ENCODE measurements at places on chromosomes 2 and 18. TPM values are rescaled to one million over a fixed set of nuclear protein-coding genes. Genes with fewer than 3 reads are reported as not detected.

DNA sequence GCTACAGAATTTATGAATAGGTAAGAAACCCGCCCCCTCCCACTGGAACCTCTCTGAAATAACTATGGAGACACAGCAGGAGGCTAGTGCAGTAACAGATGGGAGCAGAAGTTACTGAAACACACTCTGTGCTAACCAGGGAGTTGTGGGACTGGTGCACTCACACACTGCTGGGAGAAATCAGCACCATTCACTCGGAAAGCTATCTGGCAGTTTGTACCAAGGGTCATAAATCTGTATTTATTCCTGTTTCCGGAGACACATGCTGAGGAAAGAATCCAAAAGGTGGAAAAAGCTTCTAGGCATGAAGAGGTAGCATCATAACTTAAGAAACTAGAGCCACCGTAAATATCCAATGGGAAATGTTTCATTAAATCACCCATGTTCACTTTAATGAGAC, 39.9 kb downstream of the TGFA start:
- DNase-seq = no peak

DNA sequence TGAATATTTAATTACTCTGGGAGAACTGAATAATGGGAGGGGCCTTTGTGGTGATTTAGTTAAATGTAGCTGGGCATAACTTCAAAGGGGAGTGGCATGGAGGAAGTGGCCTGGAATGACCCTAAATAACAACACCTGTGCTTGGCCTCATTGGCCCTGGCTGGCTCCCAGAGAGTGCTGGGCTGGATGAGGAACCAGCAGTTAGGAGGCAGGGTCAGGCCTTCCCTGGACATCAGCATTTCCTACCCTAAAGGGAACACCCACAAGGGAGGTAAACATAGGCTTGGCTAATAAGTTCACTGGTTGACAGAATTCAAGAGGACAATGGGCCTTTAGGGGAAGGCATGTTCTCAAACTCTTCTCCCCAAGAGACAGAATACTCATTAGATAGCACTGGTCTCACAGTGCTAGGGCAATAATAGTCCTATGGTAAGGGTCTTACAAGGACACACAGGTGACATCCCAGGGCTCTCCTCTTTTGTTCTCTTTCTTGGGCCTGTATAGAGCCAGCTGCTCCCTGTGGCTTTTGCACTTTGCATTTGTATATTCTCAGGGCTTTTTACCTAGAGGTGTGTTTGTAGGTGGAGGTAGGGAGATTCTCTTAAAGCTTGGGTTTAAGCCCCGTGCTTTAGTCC, 106.8 kb downstream of the ZNF519 start:
- no peak for DNase-seq

DNA sequence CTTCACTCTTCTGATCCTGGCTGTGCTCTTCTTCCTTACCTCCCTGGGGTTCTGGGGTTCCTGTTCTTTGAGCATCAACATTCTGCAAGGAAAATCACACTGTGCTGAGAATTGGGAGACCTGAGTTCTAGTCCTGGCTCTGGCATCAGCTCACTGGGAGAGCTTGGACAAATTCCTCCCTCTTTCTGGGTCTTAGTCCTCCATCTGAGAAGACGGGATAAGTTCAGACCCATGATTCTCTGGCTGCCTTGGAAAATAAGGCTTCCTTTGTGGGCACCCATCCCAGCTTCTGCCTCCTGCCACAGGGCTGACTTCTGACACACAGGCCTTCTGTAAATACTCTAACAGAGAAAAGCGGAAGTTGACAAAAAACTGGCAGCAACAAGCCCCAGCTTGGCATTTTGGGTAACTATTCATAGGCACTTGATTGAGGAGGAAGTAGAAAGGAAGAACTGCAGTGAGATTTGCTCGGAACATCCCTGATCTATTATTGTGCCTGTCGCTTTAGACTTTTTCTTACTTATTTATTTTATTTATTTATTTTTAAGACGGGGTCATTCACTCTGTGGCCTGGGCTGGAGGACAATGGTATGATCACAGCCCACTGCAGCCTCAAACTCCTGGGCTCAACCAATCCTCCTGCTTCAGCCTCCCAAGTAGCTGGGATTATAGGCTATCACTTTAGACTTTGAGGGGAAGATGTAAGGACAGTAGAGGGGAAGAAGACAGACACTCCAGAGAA, 7.9 kb downstream of the PCBP1 start:
- peak; percentile 67 for DNase-seq

DNA sequence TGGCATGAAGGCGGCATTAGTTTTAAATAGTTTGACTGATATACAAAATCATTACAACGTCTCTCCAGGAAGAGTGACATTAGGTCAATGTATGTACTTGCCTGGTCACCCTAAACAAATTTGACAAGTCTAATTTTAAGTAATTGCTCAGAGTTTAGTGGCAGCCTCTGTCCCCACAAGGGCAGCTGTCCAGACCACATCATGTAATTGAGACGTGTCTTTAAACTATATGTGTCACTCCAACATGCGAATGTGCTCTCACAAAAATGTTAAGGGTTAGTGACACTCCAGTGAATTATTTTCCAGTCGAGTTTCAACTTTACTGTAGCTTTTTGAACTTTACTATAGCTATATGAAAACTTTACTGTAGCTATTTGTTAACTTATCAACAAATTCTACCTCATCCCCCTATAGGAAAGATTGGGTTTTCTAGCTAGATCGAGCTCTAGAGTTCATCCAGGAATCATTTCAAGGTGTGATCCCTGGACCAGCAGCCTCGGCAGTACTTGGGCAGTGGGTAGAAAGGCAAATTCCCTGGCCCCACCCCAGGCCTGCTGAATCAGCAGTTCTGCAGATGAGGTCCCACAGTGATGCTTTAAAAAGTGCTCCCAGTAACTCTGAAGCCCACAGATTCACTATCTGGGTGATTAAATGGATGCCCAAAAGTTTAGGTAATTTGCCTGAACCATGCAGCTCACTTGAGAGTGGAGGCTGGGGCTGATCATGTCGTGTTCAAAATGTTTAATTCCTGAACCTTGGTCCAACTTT, 66.4 kb upstream of the POU3F3 start:
- DNase-seq = no peak

DNA sequence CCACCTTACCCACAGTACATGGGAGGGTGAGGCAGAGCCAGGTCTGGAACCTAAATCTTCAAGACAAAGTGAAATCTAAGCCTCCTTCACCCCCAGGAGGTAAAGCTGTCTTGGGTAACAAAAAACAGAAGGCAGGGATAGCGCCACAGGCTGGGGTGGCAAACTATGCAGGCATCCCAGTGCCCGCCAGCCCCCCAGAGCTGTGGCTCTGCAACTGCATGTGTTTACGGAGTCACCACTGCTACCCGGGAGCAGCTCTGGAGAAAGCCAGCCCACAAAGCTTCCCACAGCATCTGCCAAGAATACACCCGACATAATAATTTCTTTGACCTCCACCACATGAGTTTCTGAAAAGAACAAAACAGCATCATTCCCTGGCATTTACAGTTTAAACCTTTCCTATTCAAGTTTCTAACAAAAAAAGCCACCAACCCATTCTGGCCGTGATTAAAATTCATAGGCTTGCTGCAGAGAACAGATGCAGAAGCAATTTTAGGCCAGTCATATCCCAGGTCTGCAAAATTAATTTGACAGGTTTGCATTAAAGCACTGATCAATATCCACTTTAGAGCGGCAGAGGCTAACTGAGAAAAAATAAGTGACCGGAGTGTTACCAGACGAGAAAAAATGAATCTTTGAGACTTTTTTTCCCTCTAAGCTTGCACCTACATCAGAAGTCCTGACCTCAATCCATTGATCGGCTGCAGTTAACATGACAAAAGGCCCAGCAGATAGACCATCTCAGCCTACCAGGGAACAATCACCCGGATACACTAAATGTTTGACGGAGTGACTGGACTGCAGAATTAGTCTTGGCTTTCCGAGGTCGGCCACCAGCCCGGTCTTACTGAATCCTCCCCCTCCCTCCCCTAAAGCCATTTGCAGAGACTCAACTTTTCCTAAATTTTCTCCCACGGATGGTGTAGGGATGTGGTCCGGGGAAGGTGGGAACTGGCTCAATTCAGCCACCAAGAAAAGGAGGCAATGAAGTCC, 309.6 kb upstream of the SKOR2 start:
- DNase-seq = no peak

DNA sequence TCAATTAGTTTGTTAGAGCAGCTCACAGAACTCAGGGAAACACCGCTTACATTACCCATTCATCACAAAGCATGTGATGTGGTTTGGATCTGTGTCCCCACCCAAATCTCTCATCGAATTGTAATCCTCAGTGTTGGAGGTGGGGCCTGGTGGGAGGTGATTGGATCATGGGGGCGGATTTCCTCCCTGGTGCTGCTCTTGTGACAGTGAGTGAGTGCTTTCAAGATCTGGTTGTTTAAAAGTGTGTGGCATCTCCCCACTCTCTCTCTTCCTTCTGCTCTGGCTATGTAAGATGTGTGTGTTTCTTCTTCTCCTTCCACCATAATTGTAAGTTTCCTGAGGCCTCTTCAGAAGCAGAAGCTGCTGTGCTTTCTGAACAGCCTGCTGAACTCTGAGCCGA, 63.5 kb upstream of the AGPS start:
- DNase-seq = no peak

- DNase-seq = no peak
Measured at GRCh38 chr2:241775223-241776177, 1.1 kb upstream of the GAL3ST2 start.

DNA sequence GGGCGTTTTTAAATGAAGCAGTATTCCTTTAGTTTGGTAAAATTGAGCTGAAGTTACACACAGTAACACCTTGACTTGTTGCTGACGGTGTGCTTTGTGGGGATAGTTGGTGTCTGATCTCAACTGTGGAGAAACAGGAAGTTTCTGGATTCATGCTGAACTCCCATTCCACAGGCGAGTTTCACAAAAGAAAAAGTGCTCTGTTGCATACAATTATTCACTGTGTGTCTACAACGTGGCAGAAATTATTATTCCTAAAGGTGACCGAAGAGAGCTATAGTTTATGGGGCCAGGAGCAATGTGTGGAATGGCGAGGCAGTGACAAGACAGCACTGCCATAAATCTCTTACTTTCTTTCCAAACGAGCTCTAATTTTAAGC, 463 bp upstream of the CABYR start:
- no peak for DNase-seq

DNA sequence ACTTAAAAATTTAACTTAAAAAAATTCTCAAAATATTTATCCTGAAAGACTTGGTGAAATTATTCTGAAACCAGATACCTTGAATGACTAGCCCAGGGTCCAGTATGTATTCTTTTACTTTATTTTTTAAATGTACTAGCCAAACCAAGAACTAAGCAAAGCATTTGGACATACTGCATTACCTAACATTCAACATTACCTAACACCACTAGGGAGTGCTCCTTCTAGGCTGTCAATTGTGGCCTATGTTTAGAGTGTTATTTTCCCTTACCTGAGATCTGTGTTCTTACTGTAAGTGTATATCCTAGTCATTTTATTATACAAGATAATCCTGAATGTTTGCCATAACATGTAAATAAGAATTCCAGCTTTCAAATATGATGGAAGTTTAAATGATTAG, 496.6 kb downstream of the PTPRM start:
- DNase-seq = no peak

DNA sequence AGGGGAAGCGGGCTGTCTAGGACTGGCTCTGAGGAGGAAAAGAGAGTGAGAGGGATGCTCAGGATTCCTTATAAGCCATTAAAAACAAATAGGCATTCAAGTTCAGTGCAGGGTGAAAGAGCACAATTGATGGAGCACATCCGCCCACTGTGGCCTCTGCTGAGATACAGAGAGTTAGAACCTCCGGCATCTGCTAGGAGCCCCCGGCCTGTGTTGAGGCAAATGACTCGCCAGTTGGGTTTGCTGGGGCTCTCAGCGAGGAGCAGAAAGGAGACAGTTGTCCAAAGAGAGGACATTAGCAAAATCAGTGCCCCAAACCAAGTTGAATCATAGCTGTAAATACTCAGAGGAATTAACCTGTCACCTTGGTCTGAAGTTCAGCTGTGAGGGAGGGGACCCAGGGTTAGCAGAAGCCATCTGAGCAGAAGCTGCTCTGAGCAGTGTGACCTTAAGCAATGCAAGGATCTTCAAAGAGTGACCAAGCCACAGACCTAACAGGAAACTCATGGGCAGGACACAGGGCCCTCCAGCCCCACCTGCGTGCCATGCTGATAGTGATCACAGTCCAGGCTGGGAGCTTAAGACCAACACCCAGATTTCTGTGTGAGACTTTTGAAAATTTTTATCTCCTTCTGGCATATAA, 23.3 kb upstream of the IL18RAP start:
- no peak for DNase-seq

- no peak for DNase-seq
Measured at GRCh38 chr2:140737006-140737405, 1393.8 kb downstream of the LRP1B start.

DNA sequence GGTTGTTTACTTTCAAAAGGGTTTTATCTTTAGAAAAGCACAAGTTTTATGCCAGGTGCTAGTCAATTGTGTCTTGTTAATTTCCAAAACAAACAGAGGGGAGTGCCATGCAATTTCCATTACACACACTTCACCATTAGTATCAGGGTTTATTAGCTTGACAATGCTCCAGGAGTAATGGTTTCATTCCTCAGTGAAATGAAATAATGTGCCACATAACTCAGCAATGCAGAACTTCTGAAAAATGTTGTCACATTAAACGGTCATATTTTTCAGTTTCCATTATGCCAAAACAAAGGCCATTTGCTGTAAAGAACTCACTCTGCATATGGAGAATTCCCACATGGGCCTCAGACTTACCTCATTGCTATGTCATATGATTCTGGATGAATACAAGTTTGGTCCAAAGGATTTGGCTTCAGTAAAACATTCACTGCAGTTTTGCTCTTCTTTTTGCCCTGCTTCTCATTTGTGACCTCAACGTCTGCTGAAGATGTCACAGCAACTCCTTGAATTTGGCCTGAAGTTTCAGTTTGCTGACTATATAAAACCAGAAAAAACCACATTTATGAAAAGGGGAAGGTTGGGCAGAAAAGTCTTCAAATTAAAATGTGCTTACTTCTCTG, 198.2 kb downstream of the SRBD1 start:
- DNase-seq = peak; percentile 27

Gene PLCD4
- polyA plus RNA-seq = 1.5 TPM

Gene FOXD4L1
- polyA plus RNA-seq = not detected

Gene C2orf68
- polyA plus RNA-seq = 10.1 TPM

Gene GKN1
- not detected for polyA plus RNA-seq

Gene HAAO
- polyA plus RNA-seq = 0.09 TPM

Measured in IMR-90 (cell line).